ENCODE measurements at places on chromosomes 1 and 21.

DNA sequence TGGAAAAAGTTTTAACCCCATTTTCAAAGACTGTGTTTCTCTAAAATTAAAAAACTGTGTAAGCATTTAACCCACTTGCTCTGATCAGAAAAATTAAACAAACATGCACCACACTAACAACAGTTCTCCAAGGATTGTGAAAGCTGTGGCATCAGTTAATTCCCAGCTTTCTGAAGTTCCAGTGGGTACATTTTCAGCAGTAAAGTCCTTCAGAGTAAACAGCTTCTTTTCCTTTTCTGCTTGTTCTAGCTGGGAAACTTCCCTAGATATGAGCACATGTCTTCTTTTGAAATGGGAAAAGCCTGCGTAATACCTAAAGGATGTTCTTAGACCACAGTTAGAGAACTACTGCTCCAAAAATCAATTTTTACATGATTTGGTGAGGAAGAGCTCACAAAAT, 11.1 kb downstream of the PRRX1 start:
- no peak for DNase-seq

- no peak for DNase-seq
Measured at GRCh38 chr1:199574950-199575349, 452.6 kb upstream of the NR5A2 start.

DNA sequence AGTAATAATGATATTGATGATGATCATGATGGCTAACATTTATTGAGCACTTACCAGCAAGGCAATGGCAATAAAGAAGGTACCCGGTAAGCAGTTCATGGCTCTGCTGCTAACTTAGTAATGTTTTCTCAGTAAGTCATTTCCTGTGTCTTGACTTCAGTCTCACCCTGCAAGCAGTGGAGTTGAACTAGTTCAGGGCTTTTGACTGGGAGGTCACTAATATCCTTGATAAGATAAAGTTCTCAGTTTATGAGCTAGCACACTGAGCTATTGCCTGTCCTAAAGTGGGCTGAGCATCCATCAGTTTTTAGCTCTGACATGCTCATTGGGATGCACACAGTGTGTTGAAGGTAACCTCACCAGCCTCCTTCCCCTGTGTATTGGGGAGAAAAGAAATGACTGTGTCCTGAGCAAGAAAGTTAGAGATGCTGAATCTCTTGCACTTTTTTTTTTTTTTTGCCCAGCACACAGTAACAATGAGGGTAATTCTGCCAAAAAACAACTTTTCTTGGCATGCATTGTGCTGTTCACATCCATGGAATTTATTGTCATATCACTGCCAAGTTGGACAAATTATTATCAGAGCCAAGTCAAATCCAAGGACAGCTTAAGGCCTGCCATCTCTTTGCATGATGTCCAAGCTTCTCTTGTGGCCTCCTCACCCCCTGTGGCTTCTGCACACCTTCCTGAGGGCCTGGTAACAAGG, 55.5 kb upstream of the GADD45A start:
- no peak for DNase-seq

GRCh38 chr1:199907361-199907760, 120.1 kb upstream of the NR5A2 start:
- DNase-seq, result no peak

GRCh38 chr1:241624935-241625334, 15.2 kb downstream of the CHML start:
- DNase-seq, result no peak

GRCh38 chr1:180519846-180520245, 17.5 kb upstream of the ACBD6 start:
- DNase-seq, result no peak
